ENCODE measurements at places on chromosomes 16 and 17.

- DNase-seq, result no peak
Measured at GRCh38 chr16:86243123-86243473, 267.2 kb upstream of the FOXF1 start.

- no peak for DNase-seq
Measured at GRCh38 chr17:77420804-77421629, 280.2 kb downstream of the SEC14L1 start.

DNA sequence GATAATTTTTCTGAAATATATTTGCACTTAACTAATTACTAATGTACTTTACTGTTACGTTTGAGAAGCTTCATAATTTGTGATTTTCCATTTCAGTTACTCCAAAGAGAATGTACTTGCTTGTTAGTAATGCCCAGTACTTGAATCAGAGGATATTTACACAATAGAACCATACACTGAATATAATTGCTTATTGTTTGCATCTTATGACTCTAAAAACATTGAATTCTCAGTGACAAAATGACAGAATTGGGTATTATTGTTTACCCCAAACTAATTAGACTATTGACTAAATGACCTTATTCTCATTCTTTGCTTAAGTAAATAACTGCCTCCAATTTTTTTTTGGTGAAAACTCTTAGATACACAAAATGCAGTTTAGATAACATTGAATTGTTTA lies 8.9 kb downstream of the CCP110 start:
- DNase-seq, result no peak

DNA sequence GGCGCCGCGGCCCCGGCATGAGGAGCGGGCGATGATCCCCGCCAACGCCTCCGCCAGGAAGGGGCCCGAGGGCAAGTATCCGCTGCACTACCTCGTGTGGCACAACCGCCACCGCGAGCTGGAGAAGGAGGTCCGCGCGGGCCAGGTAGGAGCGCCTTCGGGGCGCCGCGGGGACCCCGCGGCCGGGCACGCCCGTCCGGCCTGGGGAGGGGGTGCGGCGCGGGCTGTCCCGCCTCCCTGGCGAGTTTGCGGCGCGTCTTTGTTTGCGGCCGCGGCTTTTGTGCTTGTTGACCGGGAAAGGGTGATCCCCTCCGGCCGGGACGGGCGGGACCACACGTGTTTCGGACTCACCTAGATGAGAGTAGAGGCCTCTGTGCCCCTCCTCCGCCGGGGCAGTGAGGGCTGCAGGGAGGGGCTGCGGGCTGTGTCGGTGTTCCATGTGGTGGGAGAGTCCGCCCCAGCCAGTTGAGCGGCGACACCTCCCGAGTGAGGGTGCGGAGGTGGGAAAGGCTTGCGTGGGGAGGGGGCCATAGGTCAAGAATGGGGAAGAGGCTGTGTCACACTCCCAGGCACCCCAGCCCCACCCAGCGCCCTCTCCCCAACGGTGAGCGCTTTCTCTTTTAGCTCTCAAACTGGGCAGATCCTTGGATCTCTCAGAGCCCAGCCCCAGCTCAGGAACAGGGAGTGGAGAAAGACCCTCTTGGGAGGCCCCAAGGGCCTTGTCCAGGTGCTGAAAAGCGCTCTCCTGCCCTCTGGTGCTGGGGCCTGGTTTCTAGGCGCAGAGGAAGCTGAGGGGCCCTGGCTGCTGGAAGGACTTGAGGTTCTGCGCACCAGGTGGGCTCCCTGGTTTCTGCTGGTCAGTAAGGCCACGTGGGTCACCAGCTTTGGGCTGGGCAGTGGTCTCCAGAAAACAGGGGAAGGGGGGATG lies 923 bp downstream of the ANKRD13B start:
- DNase-seq, result no peak

- DNase-seq, result no peak
Measured at GRCh38 chr16:14015033-14015432, 56.1 kb upstream of the MRTFB start.

DNA sequence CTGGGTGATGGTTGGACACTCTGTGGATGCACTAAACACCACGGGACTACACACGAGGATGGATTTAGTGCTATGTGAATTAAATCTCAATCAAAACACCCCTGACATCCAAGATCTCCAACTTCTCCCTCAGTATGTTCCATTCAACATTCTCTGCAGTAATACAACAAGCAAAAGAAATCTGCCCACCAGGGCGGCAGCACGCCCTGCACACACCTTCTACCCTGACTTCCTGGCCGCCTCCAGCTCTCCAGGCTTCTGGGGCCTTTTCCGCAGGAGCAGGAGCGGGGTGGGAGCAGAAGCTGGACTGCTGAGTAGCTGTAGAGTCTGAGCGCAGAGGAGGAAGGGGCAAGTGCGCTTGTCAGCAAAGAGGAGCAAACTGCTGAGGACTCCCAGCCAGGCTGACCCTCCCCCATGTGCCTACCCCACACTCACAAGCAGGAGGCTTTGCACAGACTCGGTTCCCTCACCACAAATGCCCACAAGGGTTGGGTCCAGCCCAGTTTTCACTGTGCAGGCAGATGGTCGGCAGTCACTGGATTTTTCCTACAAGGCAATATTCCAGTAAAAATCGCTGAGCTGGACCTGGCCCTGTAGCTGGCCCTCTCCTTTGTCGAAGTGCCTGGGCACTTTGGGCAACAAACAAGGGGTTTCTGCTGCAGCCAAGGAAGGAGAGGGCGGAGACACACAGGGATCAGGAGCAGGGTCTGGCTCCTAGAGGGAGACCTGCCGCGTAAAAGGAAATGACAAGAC lies 22.8 kb downstream of the ZDHHC7 start:
- no peak for DNase-seq

DNA sequence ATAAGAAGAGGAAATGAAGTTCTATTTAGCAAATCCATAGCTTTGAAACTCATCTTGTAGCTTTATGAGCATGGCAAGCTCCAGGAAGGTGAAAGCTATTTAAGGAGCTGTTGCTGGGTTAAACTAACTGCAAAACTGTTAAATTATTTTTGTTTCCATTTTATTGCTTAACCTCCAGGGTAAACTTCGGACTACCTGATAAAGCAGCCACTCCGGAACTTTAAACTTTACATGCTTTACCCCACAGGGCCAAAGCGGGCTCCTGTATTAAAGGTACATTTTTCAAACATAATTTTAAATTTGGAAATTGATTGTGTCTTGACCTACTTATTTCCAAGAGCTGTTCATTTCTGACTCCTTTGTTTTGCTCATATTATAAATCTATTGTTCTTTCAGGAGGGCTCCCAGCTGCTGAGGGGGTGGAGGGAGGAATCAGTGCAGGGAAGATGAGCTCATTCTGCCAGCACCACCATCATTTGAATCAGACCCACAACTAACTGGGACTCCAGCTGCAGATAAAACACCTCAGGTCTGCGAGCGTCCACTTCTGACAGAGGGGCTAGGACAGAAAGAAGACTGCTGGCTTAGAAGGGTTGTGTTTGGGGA lies 157.9 kb downstream of the IRX3 start:
- DNase-seq, result no peak

DNA sequence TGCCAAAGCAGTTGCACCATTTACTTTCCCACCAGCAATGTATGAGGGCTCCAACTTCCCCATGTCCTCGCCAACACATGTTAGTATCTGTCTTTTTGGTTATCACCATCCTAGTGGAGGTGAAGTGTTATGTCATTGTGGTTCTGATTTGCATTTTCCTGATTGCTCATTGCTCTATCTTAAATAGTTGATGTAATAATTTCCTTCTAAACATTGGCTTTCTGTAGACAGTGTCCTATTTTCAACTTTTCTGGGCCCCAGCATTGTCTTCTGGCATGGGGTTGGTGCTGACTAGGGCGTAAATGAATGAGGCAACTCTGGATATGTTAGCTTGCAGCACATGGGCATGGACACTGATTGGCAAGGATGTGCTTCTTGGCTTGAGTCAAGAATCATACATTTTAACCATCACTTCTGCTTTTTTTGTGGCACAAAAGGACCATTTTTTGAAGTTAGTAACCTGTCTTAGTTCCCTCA lies 25.1 kb downstream of the PLCG2 start:
- DNase-seq, result no peak

DNA sequence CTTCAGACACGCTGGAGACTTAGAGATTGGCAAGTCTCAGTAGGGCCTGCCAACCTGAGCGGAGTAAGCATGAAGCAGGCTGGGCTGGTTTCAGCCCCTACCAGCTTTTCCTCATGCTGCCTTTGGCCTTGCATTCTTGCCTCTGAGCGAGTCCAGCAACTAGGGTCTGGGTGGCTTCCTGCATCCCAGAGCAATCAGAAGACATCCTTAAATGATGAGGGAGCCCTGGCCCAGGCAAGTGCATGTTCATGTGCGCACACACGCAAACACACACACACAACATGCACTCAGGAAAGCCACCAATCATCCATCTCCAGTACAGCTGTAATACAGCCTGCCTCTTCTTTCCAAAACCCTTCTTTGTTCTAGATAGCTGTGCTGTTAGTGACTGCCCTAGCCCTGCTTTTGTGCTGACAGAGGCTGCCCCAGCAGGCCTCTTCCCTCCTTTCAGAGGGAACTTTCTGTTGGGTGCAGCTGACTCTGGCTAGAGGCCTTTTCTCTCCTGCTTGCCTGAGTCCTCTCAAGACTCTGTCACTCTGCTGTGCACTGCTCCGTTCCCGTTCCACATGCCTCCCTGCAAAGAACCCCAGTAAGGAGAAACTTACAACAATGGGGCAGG lies 30.7 kb upstream of the TBX2 start:
- no peak for DNase-seq

DNA sequence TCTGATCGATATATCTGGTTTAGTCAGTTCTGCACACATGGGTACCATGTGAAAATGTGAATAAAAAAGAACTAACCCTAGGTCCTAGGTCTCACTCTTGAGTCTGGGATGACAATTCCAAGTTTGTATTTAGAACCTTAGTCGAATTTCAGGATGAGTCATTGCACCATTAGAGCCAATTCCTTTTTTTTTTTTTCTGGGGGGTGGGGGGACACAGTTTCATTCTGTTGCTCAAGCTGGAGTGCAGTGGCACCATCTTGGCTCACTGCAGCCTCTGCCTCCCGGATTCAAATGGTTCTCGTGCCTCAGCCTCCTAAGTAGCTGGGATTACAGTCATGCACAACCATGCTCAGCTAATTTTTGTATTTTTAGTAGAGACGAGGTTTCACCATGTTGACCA lies 41.6 kb downstream of the SPAG9 start:
- no peak for DNase-seq

- no peak for DNase-seq
Measured at GRCh38 chr17:18259621-18260331, 686 bp upstream of the MIEF2 start.

Measured in hypothalamus (tissue), 51 donors.